ENCODE measurements at places on chromosomes 2 and 18.
A peak's percentile ranks its signal among the peaks of the same experiment; 100 is the strongest.

GRCh38 chr2:102592601-102593000 lies 26.8 kb upstream of the SLC9A2 start:
- no peak for DNase-seq

DNA sequence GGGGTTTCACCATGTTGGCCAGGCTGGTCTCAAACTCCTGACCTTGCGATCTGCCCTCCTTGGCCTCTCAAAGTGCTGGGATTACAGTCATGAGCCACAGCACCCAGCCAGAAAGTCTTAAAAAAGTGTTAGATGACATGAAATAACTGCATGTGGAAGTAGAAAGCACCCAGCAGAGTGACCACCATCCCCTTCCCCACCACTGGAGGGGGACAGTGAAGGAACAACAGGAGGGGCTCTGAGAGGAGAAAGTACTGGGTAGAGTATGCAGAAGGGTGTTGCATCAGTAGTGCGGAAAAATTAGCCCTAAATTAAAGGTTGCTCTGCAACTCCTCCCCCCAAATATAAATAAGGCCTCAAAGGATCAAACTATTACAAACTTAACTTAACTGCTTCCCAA lies 230.5 kb downstream of the ZNF521 start:
- DNase-seq: no peak

GRCh38 chr2:240246173-240246820 lies 105.8 kb upstream of the OTOS start:
- no peak for DNase-seq

GRCh38 chr2:224778474-224778877 lies 62.3 kb upstream of the CCDC195 start:
- DNase-seq: peak; percentile 22

DNA sequence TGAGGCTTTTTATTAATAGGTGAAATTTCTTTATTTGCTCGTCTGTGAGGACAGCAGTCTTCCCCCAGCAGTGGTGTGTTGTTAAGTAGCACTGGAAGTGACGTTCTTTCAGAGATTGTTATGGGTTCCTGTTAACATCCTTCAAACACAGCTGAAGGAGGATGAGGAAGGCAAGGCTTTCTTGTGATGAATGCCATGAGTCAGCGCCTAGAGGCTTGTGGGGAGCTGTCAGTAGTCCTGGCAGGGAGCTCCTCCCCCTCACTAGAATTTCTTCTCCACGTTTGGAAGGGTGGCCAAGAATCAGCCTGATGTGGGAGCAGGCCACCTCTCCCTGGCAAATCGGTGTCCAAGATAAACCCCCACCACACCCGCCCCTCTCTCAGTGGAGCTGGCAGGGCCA lies 113.2 kb downstream of the ARHGEF4 start:
- DNase-seq: no peak

DNA sequence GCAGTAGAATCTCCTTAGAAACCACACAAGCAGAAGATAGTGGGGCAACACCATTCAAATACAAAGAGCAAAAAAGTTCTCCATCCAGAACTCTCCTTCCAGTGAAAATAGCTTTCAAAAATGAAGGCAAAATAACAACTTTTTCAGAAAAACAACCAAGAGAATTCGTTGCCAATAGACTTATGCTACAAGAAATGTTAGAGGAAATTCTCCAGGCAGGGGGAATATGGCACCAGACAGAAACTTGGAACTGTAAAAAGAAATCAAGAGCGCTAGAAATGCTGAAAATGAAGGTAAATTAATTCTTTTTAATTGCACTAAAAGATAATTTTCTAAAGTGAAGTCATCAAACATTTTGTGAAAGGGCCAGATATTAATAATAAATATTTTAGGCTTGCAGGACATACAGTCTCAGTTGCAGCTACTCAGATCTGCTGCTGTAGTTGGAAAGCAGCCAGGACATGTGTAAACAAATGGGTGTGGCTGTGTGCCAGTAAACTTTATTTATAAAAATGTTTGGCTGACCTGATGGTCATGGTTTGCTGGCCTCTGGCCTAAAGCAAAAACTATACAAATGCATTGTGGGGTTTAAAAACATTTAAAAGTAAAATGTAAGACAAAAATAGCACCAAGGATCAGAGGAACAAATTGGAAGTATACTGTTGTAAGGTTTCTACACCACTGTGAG lies 73.7 kb upstream of the TGFA start:
- no peak for DNase-seq

GRCh38 chr2:151906633-151906998 lies 78.4 kb upstream of the ARL5A start:
- no peak for DNase-seq

GRCh38 chr2:151246152-151246551 lies 15.5 kb downstream of the RBM43 start:
- DNase-seq: no peak

DNA sequence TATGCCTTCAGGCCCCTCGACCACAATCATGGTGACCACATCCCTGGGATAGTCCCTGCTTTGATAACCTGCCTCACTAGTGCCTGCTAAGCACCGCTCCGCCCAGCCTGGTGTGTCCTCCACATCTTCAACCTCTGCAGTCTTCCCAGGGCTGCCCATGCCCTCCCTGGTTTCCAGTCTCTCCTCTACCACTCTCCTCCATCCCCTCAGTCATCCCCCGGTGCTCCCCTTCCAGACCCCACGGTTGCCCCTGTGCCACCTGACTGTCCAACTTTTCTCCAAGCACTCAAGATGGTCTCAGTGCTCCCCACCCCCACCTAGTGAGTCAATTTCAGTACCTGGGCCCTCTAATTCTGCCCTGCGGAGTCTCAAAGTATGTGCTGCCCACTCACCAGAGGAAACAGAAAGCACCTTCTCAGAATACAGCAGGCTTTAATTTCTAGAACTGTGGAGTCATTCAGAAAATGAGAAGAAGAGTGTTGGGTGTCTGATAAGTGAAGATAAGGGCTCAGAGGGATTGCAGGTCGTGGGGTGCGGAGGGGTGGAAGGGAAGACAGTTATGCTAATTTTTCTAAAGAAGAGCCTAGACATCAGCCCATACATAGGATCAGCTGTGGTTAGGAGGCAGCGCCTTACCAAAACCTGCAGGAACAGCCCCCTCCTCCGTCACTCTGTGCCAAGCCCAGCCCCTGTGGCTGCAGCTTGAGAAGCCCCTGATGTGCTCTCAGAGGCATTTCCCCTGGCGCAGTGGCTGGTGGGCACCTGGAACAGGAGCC lies 53.6 kb upstream of the CAB39 start:
- DNase-seq: no peak
